ENCODE measurements at places on chromosomes 7 and 10. TPM values are rescaled to one million over a fixed set of nuclear protein-coding genes. Genes with fewer than 3 reads are reported as not detected.

DNA sequence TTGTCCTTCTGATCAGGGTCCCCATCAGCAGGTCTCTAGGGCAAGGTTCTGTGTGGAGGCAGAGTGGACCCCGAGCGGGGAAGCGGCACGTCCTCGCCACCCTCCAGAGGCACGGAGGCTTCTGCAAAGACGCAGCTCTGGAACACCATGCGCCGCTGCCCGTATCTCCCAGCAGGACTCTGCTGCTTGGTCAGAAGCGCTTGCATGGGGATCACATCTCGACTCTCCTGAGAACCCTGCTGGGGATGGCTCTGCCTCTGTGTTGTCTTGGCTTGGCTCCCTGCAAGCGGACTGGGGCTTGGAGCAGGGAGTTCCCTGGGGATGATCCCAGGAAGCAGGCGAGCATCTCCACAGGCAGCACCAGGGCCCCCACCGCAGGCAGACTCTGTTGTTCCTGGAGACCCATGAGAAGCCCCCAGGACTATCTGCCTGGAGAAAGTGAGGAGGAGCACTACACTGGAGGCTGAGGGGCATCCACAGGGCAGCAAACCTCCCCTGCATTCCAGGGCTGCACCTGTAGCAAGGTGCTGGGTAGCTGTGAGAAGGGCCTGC, 520.5 kb downstream of the GLRX3 start:
- no peak for DNase-seq

LRIT1 gene
- not detected for total RNA-seq

- no peak for DNase-seq
Observed at GRCh38 chr10:20877986-20878983, 18.8 kb downstream of the NEBL start.

GRCh38 chr10:124206616-124207015, 113.2 kb upstream of the CHST15 start:
- no peak for DNase-seq

DNA sequence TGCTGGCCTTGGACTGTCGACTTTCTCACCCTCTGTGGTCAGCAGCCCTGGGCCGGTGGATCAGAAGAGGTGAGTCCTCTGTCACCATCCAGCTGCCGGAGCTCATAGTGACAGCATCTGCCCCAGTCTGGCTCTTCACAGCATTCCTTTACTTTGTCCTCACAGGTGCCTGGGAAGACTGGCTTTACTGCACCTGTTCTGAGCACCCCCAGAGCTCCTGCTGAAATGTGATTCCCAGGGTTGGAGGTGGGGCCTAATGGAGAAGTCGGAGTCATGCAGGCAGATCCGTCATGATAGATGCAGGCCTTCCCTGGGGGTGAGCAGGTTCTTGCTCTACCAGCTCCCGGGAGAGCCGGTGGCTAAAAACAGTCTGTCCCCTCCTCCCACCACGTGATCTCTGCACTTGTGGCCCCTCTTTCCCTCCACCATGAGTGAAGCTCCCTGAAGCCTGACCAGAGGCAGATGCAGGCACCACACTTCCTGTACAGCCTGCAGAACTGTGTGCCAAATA, 171.5 kb downstream of the ZMYND11 start:
- no peak for DNase-seq

GNG11 gene
- total RNA-seq = 3.4 TPM

GRCh38 chr10:34081347-34081743, 733.8 kb downstream of the PARD3 start:
- DNase-seq = no peak

GRCh38 chr10:91105269-91105668, 115.2 kb upstream of the PCGF5 start:
- DNase-seq = no peak

C10orf71 gene
- 0.05 TPM for total RNA-seq

- DNase-seq = peak; percentile 51
Observed at GRCh38 chr10:73110345-73110849, at the start of gene NUDT13. Gene NUDT13 (plus strand): TSS chr10:73110455. CDS start chr10:73114366, 3,911 bp downstream.

DNA sequence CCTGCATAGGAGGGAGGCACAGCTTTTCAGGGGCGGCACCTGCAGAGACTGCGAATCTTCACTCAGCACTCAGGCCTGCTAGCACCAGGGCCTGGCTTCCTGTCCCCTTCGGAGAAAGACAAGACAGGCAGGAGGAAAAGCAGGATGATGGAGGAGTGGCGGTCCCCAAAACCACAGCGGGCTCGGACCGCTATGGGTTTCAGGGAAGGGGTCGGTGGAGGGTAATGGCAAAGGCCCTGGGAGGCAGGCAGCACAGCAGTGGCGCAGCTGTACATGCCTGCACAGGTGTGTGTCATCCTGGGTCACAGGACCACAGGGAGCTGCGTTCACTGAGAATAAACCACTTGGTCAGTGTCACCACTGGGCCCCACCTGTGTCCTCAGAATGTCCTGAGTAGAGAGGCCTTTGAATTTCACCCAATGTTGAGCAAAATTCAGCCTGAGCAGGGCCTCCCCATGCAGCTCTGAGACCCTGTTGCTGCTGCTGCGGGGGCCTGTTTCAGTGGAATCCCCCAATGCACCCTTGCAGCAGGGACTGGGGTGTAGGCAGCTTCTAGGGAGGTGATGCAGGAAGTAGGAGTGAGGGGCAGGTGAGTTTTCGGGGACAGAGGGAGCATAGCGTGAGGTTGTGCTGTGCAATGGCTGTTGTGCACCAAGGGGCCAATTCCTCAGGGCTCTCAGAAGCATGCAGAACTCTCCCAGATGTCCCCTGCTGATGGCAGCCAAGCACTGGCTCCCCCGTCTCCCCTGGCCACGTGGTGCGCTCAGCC, 90.6 kb upstream of the PPP2R2D start:
- no peak for DNase-seq

DNA sequence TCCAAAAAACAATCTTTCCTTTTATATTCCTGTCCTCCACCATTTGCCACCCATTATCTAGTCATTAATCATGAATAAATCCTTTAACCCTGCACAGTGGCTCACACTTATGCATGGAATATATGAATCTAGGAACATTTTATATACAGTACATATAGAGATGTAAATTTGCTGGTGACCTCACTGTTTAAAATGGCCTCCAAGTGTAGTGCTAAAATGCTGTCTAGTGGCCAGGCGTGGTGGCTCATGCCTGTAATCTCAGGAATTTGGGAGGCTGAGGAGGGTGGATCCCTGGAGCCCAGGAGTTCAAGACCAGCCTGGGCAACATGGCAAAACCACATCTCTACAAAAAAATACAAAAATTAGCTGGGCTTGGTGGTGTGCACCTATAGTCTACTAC, 9.6 kb downstream of the NANOS1 start:
- DNase-seq = no peak

DNA sequence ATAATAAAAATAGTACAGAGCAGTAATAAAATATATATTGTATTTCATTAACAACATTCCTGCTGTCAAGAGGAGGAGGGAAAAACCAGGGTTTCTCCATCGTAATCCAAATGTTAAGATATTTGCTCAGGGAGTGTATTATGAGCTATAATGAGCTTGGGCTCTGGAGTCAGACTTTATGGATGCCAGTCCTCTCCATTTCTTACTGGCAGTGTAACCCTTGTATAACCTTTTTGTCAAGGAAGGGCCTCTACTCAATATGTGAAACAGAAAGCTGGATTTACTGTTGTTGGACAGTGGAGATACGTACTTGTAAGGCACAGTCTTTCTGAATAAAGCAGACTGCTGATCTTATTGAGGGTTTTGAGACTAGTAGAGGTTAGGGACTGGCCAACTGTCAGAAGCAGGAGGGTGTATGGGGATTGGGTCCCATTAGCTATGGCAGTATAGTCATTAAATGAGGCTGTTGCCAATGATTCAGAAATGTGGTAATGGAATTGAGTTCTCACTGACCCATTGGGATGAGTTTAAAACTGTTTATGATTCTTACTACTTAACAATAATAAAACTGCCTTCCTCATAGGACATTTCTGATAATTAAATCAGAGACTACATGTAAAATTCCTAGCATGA, 56.5 kb downstream of the ZNF277 start:
- DNase-seq = no peak

- DNase-seq = no peak
Observed at GRCh38 chr7:121286742-121287734, 41.8 kb upstream of the WNT16 start.

ZNRF2 gene
- total RNA-seq = 34.0 TPM

DNA sequence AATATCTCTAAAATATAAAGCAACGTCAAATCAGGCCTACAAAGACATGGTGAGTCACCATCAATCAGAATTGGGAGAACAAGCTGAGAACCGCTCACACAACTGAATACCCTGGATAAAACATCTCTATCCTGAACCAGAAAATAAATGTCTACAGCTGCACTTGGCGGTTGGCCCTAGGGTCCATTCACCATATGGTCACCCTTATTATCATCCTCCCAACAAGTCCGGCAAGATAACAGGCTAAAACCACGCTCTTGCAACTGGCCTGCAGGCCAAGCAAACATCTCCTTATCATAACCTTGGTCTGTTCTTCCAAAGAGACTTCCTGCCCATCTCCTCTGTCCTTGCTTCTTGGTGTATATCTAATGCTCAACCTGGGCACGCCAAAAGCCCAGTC, 310.7 kb downstream of the CALN1 start:
- DNase-seq = no peak

DNA sequence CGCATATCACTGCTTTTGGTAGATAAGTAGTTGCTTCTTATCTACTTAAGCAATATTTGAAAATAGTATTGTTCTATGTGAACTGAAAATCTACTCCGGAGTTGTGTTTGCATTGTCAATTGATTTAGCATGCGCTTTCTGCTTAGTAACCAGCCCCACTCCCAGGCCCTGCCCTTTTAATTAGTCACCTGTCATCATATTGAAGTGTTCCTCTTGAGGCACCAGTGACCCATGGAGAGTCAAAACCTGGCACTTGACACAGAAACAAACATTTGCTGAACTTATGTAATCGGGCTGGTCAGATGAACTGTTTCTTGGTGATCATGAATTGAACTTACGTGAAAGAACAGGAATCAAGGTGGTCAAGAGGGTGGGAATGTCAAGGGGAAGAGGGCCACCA, 27.8 kb upstream of the CDHR3 start:
- DNase-seq = no peak

DNA sequence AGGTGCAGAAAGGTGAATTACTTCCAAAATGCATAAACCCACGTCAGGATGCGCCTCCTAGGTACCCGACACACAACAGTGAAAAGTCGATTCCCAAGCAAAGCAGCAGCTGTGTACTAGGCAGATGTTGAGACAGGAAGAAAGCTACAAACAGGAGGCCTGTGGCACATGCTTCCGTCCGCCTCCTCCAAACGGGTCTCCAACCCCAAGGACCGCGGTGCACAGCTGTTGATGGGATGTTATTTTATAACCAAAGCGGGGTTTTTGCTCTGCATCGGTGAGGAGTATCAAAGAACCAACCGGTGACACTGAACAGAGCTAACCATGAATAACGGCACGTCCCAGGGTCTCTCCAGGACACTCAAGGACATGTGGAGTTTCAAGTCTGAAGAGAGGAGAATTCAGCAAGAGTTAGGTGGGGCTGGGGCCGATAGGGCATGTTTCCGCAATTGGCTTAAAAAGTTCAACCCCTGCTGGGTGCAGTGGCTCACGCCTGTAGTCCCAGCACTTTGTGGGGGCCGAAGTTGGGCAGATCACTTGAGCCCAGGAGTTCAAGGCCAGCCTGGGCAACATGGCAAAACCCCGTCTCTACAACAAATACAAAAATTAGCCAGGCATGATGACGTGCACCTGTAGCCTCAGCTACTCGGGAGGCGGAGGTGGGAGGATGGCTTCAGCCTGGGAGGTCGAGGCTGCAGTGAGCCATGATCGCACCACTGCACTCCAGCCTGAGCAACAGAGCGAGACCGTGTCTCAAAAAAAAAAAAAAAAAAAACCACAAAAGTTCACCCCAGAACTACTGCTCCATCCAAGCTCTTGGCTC, 108.0 kb downstream of the SMURF1 start:
- no peak for DNase-seq

- no peak for DNase-seq
Observed at GRCh38 chr7:43076606-43077005, 35.8 kb upstream of the HECW1 start.

PPP1R9A gene
- total RNA-seq = 48.9 TPM

DNA sequence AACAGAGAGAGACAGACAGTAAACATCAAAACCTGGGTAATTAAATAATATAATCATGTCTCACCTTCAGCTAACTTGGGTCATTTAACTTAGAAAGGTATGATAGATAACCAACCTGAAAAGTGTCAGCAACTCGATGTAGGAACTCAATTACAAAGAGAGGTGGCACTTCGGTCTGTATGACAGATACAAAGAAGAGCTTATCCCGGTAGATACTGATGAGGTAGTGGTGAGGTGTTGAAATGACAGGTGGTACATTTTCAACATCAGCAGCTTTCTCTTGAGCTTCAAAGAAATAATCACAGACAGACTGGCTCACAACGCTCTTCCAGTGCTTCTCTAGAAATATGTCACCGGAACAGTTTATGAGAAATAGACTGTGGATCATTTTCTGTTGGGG, 12.6 kb downstream of the AP3M1 start:
- DNase-seq = no peak

DNA sequence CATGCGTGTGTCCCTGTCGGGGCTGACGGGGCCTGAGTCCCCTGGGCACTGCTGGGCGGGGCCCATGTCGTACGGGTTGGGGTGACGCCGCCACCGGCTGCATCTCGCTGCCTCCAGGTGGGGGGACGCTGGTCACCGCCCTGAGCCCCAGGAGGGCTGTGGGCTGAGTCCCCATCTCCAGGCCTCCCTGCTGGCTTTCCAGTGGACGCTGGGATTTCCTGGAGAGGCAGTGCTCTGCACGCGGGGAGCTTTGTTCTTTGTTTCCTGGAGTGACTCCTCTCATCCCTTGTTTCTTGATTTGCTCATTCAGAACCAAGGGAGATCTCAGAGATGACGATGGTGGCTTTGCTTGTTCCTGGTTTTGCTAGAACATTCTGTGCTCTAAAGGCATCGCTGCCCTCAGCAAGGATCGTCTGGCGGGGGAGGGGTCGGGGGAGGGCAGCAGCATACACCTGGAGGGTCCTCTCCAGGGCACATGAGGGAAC, 21.0 kb downstream of the PWWP2B start:
- peak; percentile 68 for DNase-seq

MYO1G gene
- total RNA-seq = 3.8 TPM

GRCh38 chr10:101565936-101566332, 22.1 kb downstream of the POLL start:
- DNase-seq = no peak

GRCh38 chr7:90955641-90956207, 308.5 kb upstream of the FZD1 start:
- DNase-seq = no peak

DNA sequence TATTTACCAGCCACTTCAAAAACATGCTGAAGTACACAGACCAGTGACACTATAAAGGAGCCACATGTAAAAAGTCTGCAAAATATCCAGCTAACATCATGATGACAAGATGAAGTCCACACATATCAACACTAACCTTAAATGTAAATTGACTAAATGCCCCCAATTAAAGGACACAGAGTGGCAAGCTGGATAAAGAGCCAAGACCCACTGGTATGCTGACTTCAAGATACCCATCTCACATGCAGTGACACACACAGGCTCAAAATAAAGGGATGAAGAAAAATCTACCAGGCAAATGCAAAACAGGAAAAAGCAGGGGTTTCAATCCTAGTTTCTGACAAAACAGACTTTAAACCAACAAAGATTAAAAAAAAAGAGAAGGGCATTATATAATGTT, 12.9 kb upstream of the C10orf88 start:
- no peak for DNase-seq

H2BK1 gene
- total RNA-seq = not detected
